MM.1S (cell line): ENCODE measurements at places on chromosomes 11 and 22.
A peak's percentile ranks its signal among the peaks of the same experiment; 100 is the strongest.

GRCh38 chr11:367956-368413 lies 1.3 kb upstream of the B4GALNT4 start:
- H3K4me1 ChIP-seq = 0 out of 2 replicates have a peak, but pooled peaks cover 3% of the 10 kb centered on the region
- no peak overlapping the region for H3K27ac ChIP-seq
- no peaks in the 10 kb centered on the region for H3K36me3 ChIP-seq
- DNase-seq = no peak
- no peak overlapping the region for H3K4me3 ChIP-seq

DNA sequence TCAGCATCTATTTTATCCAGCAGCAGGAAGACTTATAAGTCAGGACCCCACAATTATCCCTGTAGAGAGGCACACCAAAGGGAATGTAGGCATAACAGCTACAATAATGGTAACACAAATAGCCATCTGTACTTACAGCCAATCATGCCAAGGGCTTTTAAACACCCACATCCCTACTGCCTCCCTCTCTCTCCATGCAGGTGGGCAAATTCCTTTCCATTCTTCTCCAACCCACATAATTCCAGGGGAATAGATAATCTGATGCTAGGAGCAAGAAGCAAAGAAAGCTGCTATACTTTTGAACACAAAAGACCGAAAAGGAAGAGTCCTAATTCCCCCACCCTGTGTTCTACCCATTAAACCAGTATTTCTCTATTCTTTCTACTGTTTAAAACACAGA lies 46.7 kb downstream of the RBFOX2 start:
- H3K36me3 ChIP-seq = no peaks in the 10 kb centered on the region
- no peak overlapping the region for H3K4me3 ChIP-seq
- no peak for DNase-seq
- H3K27me3 ChIP-seq = no peaks in the 10 kb centered on the region
- no peaks in the 10 kb centered on the region for H3K4me1 ChIP-seq

DNA sequence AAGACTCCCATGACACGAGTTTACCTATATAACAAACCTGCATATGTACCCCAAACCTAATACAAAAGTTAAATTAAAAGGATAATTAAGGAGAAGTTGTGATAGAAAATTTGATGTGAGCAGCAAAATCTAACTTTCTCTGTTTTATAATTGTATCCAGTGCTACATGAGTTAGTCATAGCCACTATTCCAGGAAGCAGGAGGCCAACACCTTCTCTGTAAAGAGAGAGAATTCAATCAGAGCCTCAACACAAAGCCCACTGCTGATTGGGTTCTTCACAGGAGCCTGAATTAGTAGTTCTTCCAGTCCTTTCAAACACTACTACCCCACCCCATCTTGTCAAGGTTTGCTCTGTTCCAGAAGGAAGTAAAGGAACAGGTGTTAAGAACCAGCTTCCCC lies 84.2 kb downstream of the BLID start:
- H3K4me1 ChIP-seq = no peaks in the 10 kb centered on the region
- no peaks in the 10 kb centered on the region for H3K36me3 ChIP-seq
- H3K4me3 ChIP-seq = no peak overlapping the region
- H3K27ac ChIP-seq = no peak overlapping the region
- no peaks in the 10 kb centered on the region for H3K27me3 ChIP-seq

DNA sequence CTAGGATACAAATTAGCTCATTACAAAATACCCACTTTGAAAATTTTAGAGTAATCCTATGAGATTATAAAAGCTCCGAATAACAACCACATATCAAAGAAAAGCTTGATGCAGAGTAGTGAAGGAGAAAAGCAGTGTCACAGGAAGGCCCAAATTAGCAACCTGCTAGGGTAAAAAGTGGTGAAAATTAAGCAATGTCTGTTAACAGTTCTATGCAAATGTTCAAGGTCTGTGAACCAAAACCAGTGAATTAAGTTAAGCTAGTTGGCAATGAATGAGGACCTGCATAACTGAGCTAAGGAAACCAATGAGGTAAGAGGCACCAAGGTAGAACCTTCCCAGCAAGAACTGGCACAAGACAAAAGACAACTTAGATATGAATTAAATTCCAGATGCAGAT lies 29.6 kb downstream of the PRDM10 start:
- no peak overlapping the region for H3K4me3 ChIP-seq
- H3K36me3 ChIP-seq = no peaks in the 10 kb centered on the region
- no peak overlapping the region for H3K27ac ChIP-seq
- peak; percentile 15 for DNase-seq
- no peaks in the 10 kb centered on the region for H3K4me1 ChIP-seq

DNA sequence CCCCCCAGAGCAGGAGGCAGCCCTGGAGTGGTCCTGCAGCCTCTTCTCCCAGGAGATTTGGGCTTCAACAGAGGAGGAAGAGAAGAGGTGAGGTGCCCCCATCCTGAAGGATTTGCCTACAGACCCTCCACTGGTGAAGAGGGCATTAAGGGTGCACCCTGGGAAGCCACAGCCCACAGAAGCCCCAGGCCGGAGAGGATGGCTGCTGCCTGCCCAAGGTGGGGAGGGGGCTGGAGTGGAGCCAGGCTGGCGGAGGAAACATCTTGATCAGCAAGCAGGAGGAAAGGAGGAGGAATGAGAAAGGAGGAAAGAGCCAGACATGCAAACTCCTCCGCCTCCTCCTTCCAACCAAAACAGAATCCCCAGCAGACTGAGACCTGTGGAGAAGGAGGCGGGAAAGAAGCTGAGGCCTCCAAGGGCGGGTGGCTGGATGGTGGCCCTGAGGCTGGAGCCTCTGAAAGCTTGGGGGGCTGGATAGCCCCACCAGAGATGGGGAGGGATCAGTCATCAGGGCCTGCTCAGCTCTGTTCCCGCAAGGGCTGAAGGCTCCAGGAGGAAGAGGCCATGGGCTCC lies 31.3 kb downstream of the ARRB1 start:
- no peaks in the 10 kb centered on the region for H3K4me1 ChIP-seq
- no peaks in the 10 kb centered on the region for H3K36me3 ChIP-seq
- H3K27ac ChIP-seq = no peak overlapping the region
- DNase-seq = no peak
- H3K27me3 ChIP-seq = no peaks in the 10 kb centered on the region
- H3K4me3 ChIP-seq = no peak overlapping the region

- peak; percentile 47 for DNase-seq
- H3K27me3 ChIP-seq = no peaks in the 10 kb centered on the region
- H3K4me1 ChIP-seq = peaks cover 3% of the 10 kb centered on the region; the same call in 1 of the 2 replicates
- no peaks in the 10 kb centered on the region for H3K36me3 ChIP-seq
Observed at GRCh38 chr11:78039919-78040671, 17.0 kb upstream of the KCTD14 start.

DNA sequence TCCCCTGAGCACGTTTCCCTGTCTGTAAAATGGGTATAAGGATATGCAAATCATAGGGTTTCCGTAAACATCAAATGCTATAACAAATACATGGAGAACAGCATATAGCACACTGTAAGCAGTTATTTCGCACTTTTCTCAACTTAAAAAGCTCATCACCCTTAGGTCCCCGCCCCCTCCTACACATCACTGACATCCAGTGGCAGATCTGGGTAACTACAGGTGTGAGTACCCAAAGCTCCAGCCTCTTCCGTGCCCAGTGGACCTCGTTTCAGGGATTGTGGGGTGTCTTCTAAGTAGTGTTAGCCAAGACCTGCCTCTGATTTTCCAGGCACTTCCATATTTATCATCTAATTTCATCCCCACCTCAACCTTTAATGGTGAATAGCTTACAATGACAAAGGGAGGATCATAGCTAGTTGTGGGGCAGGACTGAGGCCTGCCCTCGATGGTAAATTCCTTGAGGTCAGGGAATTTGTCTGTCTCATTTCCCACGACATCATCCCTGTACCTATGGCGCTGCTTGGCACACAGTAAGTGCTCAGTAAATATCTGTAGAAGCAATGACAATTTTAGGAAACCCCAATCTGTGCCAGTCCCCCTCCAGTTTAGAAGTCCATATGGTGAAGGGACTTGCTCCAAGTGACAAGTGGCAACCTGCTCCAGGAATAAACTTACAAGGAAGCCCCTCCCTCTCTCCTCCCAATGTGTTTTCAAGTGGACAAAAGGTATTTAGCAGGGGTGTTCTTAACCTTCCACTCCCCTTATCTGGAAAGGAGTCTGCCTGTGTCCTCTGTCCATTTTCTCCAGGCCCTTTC lies 340.5 kb downstream of the TENM4 start:
- H3K27ac ChIP-seq = no peak overlapping the region
- H3K4me1 ChIP-seq = no peaks in the 10 kb centered on the region
- no peak overlapping the region for H3K4me3 ChIP-seq
- no peaks in the 10 kb centered on the region for H3K36me3 ChIP-seq

DNA sequence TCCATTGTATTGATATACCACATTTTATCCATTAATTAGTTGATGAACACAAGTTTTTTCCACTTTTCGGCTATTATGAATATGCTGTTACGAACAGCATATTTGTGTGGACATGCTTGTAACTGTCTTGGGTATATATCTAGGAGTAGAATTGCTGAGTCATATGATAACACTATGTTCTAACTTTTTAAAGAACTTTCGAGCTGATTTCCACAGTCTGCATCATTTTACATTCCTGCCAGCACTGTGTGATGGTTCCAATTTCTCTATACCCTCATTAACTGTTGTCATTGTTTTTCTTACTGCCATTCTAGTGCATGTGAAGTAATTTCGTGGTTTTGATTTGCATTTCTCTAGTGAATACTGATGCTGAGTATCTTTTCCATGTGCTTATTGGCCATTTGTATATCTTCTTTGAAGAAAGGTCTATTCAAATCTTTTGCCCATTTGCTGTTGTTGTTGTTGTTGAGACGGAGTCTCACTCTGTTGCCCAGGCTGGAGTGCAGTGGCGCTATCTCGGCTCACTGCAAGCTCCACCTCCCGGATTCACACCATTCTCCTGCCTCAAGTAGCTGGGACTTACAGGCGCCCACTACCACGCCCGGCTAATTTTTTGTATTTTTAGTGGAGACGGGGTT lies 7.4 kb upstream of the RCE1 start:
- no peak overlapping the region for H3K27ac ChIP-seq
- no peak for DNase-seq
- H3K27me3 ChIP-seq = no peaks in the 10 kb centered on the region

DNA sequence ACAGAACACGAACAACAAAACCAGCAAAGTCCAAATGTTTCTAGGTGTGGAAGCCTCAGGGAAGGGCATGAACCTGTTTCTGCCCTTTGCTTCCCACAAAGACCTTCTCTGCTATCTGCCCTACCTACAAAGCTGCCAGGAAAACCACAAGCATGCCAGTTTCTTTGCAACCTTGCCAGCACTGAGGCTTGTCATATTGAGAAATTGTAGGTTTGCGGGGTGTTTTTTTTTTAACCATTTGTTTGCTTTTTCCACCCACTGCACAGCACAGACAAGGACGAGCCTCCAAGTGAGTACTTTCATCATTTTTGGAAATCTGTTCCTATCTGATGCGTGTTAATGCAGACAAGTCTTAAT lies 12.8 kb downstream of the PARVG start:
- peaks cover 30% of the 10 kb centered on the region for H3K4me1 ChIP-seq
- H3K4me3 ChIP-seq = no peak overlapping the region
- H3K36me3 ChIP-seq = no peaks in the 10 kb centered on the region
- H3K27ac ChIP-seq = no peak overlapping the region
- peaks cover 32% of the 10 kb centered on the region for H3K27me3 ChIP-seq
- DNase-seq = peak; percentile 57

DNA sequence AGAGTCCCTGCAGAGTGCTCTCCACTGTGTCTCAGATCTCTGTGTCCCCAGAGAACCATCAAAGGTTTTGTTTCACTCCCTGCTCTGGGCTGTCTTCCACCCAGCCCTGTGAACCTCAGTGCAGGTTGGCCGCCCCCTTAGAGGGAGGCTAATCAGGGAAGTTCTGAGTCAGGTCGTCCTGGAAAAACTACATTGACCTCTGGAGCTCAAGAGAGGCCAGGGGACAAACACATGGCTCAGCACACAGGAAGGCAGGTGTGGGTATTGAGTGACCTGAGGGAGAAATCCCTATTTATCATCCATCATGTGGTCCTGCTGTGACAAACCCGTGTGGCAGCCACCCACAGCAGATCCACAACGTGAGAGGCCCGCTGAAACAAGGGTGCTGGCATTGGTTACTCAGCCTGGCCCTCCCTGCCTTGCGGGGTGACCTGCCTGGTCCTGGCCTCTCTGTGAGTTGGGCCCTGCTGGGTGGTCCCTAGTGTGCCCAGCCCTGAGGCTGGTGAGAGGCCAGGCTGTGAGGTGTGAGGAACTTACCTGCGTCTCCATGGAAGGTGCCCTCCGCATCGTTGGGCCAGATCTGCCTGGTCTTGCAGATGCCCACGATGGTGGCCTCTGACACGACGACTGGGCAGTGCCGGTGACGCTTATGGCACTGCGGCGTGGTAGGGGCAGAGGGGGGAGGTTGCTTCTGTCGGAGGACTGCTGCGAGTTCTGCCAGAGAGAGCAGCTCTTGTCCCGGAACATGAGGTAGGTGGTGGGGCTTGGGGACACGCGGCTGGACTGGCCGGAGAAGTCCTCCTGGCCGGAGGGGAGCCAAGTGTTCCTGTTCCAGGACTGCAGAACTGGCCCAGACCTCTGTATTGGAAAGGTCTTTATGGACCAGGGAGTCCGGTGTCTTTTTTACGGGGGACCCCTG lies 669 bp upstream of the BCR start:
- H3K4me1 ChIP-seq = peaks cover 52% of the 10 kb centered on the region
- DNase-seq = peak; percentile 41
- no peaks in the 10 kb centered on the region for H3K27me3 ChIP-seq
- peak overlapping the region; percentile 92 for H3K27ac ChIP-seq
- H3K36me3 ChIP-seq = peaks cover under 1% of the 10 kb centered on the region; the same call in 1 of the 2 replicates

GRCh38 chr11:101010899-101011298 lies 118.7 kb downstream of the PGR start:
- H3K4me1 ChIP-seq = no peaks in the 10 kb centered on the region
- no peaks in the 10 kb centered on the region for H3K27me3 ChIP-seq
- no peak for DNase-seq
- H3K4me3 ChIP-seq = no peak overlapping the region
